ENCODE measurements at places on chromosomes 1 and 21.

- no peak for DNase-seq
These were observed 27.2 kb upstream of the TRIM67 start for GRCh38 chr1:231134624-231135023.

DNA sequence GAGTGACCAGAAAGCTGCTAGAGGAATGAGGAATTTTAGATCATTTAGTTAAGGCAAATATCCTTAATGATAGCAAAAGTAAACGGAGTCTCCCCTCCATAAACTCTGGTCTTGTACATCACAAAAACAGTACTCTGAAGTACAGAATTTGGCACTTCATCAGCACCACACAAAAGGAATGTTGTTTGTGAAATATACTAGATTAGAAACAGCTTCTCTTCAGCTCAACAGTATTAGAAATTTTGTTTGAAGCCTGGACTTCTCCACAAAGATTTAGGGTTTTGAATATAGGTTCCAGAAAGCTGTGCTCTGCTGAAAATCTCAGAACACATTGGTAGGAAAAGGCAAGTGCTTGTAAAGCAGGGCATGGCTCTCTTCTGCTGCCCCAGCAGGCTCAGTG, 135.1 kb upstream of the PTGFR start:
- DNase-seq: no peak

- DNase-seq: no peak
These were observed 122.7 kb downstream of the CCDC185 start for GRCh38 chr1:223515926-223516325.

DNA sequence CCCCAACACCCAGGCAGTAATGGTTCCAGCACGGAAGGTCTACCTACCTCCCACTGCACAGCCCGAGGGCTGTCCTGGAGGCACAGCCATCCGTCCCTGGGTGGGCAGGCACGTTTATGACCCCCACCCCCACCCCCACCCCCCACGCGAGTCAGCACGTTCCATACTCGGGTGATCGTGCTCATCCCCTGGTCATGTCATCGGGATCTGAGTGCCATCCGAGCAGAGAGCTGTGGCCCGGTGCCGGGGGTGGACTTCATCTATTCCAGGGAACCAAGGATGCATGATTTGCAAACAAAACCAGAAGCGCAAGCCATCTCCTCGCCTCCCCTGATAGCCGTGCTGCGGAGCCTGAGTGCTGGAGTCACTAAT, 1.1 kb downstream of the TSPEAR start:
- DNase-seq: no peak

DNA sequence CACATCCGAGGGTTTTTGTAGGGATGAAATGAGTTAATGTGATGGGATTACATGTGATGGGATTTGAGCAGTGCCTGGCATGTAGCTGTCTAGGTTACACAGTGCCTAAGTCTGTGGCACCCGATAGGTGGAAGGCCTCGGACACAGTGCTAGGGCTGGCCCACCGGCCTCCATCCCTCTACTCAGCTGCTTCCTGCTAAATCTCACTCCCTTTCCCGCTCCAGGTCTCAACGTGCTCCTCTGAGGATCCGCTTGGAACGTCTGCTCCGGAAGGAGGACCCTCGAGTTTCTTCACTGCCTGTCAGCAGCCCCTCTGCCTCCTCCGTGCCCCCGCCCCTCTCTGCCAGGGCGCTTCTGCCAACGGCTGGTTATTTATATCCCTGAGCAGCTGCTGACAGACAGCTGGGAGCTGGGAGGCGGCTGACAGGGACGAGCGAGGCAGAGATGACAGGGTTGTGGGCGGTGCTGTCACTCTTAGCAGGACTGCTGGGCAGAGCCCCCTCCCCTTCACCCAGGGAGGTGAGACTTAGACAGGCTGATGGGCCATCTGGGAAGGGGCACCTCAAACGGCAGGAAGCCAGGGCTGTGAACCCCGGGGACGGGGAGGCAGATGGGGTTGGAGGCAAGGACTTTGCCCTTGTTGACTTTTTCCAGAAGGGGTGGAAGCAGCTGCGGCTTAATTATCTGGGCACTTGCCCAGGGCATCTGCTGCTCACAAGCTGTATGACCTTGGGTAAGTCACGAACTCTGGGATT, 26.6 kb upstream of the LRRN2 start:
- no peak for DNase-seq

DNA sequence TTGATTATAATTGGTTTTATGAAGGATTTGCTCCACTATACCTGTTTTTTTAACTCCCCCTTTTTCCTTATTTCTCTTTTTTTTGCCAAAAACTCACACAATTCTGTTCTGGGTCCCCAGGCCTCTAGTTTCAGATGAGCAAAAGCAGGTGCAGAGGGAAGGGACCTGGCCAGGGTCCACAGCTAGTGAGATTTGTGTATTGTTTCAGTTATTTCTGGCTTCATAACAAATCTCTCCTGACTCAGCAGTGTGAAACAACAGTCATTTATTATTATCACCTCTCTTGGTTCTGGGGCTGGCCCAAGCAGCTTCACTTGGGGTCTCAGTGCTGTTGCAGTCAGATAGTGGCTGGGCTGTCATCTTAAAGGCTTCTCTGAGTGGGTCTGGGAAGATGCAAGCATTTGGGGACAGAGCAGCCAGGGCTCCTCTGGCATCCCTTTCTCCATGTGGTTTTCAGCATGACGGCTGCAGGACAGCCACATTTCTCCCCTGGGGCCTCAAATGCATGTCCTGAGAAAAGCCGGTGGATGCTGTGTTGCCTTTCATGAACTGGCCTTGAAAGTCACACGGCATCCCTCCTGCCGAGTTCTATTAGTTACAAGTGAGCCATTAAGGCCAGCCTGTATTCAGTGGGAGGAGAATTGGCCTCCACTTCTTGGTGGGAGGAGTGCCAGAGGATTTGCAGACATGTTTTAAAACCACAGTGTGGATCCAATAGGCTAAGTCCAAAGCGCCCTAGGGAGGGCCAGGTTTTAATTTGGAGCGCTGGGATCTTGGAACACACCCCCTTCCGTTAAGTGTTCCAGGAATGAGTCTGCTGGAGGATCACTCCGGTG, 137.1 kb downstream of the CAMTA1 start:
- no peak for DNase-seq

- no peak for DNase-seq
These were observed 44.2 kb upstream of the ZYG11A start for GRCh38 chr1:52798331-52798730.

DNA sequence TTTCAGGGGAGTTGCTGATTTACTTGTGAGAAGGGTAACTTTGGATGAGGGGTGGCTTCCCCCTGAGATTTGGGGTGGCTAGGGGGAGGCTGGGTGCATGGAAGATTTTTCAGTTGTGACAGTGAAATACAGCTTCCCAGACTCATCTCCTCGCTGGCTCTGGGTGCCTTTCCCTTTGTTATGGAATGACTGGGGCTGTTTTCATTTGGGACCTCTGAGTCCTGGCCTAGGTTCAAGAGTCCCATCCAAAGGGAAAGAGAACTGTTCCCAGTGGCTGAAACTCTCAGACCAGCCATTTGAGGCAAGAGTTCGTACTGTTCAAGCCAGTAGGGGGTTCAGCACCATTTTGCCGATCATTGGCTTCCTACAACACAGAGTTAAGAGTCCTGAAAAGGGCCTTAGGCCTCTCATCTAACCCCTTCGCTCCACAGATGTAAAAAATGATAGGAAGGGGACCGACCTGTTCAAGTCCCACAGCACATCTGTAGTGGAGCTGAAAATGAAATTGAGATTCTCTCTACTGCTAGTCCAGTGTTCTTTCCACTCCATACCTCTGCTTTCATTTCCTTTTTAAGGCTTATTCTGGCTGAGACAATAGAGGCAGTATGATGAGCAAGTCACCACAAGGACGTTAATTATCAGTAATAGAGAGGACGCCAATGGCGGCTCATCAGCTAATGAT, 958 bp downstream of the DDR2 start:
- no peak for DNase-seq

GRCh38 chr1:31476891-31477846, 64.2 kb downstream of the SERINC2 start:
- DNase-seq: no peak

DNA sequence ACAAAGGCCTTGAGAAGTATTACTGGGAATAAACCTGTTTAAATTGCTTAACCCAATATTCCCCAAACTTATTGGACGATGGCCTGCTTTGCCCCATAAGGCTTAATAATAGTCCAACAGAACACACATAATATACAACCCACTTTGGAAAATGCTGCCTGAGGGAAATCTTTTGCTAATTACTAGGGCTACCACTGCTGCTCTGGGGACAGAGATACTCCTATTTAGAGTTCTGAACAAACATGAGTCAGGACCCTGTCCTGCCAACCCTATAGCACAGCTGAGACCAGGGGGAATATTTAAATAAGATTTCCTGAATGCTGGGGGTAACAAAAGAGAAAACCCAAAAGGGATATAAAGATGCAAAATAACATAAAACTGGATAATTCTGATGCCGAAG, 139.1 kb downstream of the BRINP2 start:
- no peak for DNase-seq

Data from esophagus squamous epithelium (tissue), 5 donors.